ENCODE measurements at places on chromosomes 16 and 17.

DNA sequence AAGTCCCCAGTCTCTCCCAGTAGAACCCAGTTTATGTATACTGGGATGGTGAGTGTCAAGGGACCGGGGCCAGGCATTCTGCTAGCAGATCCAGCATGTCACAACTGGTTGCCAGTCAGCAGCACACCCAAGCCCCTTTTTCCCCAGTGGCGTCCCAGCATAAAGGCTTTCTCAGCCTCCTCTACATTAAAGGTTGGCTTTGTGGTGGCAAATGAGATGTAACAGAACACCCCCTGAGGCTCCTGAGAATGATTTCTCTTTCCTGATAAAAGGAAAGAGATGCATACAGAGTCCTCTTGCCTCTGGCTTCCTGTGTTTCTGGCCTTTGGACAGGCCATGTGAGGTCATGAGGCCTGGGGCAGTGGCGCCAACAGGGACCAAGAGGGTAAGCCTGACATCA is 27.9 kb downstream of the IRX6 start:
- no peak for DNase-seq

GRCh38 chr17:50209472-50210239 is 8.2 kb upstream of the COL1A1 start:
- no peak for DNase-seq

- DNase-seq = no peak
Measured at GRCh38 chr17:45794840-45795239, 10.7 kb downstream of the CRHR1 start.

GRCh38 chr17:40480501-40481003 is 20.9 kb downstream of the TNS4 start:
- DNase-seq = no peak

- DNase-seq = no peak
Measured at GRCh38 chr17:14245002-14245401, 8.3 kb upstream of the CDRT15 start.

DNA sequence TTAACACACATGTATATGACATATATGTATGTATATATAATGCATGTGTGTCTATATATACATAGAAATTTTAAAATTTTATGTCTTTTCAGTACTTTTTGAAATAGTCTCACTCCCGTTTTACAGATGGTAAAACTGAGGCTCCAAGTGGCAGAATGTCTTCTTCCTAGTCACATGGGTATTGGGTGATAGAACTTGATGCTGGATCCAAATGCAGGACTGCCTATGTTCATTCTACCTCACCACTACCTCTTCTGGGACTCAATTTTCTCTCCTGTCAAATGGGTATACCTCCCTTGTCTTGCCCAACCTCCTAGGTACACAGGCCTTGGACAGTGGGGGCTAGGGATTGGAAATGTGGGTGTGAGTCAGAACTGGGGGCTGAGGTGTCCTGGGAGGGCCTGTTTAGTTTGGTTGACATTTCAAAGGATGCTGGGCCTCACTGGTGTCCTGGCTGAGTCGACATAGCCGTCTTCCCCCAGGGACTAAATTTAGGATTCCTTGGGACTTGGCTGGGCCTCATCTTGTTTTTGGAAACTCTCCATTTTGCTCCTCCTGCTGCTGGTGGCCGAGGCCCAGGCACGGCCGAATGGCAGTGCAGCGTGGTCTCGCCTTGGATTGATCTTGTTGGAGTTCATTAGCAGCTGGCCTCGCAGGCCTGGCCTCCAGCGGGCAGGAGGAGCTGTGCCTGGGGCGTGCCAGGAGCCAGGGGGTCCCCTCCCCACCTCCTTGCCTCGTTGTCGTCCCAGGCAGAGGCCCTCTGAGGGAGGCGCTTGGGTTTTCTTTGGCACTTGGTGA is 25.9 kb downstream of the NKD1 start:
- DNase-seq = no peak

GRCh38 chr16:75495076-75495674 is at the start of gene CHST6:
Gene CHST6 (minus strand): TSS chr16:75495441. CDS start chr16:75479828, 15,613 bp downstream.
- no peak for DNase-seq

- no peak for DNase-seq
Measured at GRCh38 chr17:10001306-10001873, 96.3 kb upstream of the RCVRN start.

GRCh38 chr16:78655331-78656113 is 556.1 kb downstream of the WWOX start:
- no peak for DNase-seq

GRCh38 chr16:89552913-89553312 is 7.6 kb upstream of the RPL13 start:
- DNase-seq = no peak

DNA sequence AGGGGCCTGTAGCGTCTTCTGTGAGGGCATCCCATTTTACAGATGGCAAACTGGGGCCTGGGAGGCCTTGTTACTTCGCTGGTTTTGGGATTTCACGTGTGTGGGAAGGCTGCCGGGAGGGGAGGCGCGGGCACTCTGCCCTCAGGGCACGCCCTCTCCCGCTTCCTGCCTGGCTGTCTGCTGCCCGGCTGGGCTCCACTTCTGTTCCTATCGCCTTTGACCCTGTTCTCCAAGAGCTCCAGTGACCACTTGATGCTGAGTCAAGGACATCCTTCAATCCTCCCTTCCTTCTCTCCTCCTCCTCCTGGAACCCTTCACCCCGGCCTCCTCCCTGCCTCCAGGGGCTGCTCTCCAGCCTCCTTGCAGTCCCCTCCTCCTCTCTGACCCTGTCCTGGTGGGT is 16.0 kb downstream of the SPNS3 start:
- DNase-seq = no peak

- DNase-seq = no peak
Measured at GRCh38 chr17:67297454-67297960, 52.5 kb upstream of the HELZ start.

- DNase-seq = no peak
Measured at GRCh38 chr17:61313461-61314326, 85.9 kb upstream of the TBX2 start.
